SJSA1 (cell line): ENCODE measurements at places on chromosomes 11 and 22. TPM values are rescaled to one million over a fixed set of nuclear protein-coding genes. Genes with fewer than 3 reads are reported as not detected.
A peak's percentile ranks its signal among the peaks of the same experiment; 100 is the strongest.

SGSM1 gene
- not detected in 2 replicates for total RNA-seq

NAA40 gene
- total RNA-seq, result 21.4 and 39.9 TPM in 2 replicates

DNA sequence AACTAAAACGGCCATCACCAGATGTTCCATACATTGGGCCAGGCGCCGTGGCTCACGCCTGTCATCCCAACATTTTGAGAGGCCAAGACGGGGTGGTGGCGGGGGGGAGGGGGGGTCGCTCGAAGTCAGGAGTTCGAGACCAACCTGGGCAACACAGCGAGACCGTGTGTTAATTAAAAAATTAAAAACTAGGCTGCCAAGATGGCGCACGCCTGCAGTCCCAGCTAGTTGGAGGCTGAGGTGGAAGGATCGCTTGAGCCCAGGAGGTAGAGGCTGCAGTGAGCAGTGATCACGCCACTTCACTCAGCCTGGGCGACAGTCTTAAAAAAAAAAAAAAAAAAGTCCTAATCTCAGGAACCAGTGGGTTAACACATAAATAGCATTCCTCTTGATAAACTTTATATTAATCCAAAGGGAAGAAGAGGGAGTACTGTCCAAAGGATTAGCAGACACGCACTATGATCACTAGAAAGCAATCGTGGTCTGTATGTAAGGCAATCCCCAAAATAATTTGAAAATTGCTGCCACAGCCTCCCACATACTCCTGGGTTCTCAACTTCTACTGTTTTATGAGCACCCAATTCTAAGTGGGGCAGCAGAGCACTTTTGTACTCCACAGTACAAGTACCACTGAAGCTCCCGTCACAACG lies 604 bp downstream of the PUS3 start:
- no peak for DNase-seq

DNA sequence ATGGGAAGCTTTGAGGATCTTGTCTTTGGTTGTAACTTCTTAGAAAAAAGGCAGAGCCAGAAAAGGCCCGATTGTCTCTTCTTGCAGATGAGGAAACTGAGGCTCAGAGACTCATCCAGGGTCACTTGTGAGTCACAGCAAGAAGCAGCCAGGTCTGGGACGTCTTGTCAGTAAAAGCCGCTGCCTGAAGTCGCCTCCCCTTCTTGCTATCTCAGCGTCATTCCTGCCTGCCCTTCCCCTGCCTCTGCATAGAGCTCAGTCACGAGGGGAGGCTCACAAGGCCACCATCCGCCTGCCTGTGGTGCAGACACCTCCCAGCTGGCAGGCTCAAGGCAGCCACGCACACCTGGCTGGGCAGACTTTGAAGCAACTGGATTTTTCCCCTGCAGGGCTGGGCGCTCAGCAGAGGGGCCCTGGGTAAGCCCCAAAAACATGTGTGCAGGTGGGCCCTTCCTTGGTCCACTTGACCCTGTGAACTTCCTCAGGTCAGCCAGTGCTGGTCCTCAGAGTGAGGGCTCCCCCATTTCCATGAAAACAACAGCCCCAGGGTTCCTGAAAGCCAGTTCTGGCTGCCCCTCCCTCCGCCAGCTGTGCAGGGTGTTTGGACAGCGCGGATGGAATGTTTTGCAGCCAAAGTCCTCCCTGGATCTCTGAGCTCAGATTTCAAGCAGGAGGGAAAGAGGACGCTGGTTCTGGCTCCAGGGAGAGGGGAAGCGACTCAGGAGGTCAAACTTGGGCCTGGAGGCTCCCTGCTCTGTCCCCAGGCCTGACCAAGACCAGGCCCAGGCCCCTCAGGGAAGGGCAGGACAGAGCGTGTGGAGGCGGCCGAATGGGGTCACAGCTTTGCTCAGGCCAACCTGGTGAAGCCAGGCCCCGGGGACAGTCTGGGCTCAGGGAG lies 6.0 kb upstream of the RAB3IL1 start:
- DNase-seq, result no peak

OR10A2 gene
- not detected in 2 replicates for total RNA-seq

GRCh38 chr11:131808470-131808869 lies 438.1 kb downstream of the NTM start:
- DNase-seq, result no peak

DNA sequence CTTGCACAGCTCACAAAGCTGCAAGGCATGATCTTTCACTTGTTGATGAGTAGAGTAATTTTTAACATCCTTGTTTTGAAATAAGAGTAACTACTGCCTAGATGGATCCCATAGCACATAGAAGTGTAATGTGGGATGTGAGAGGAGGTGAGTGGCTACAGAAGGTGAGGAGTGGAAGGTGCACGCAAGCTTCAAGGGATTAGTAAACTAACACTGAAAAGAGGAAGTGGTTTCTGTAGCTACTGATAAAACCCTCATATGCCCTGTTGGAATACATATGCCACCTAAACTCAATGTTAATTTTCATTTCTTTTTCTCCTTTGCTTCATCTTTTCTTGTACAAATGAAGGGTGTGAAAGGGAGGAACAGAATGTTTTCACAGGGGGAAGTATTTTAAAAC lies 22.0 kb upstream of the CTSC start:
- no peak for DNase-seq

GRCh38 chr11:72079819-72080325 lies 470 bp downstream of the NUMA1 start:
- no peak for DNase-seq

FGF19 gene
- total RNA-seq, result 3.0 and 10.3 TPM in 2 replicates

NCR3LG1 gene
- total RNA-seq, result 0.13 and 1.4 TPM in 2 replicates

DNA sequence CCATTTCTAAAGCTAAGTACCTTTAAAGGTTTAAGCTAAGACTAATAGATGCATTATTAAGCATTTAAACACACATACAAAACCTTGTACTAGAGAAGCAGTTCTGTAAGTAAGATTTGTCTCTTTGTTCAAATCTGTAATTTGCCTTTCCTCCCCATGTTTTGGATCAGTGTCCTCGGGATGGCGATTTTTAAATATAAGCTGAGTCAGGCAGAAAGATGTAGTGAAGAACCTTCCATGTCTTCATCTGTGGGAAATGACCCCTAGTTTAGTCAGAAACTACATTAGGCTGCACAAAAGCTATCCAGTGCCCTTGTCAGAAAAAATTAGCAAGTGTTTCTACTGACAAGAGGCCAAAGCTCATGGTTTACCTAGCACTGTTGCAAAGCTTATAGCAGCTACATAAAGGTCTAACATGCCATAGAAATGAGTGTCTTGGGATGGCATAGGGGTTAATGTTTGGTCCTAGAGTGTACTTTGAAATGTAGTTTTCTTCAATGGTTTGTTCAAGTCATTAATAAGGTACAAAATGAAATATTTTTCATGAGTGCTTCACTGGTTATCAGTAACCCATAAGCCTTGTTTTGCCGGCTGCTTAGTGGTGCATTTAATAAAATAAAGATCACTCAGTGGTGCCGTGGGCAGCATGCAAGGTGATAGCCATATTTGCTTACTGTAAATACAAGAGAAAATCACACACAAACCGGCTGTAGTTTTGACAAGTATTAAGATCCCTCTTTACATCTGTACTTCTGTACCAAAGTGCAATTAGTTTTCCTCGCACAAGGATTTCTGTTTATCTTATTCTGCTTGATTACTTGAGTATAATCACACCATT lies 139.8 kb downstream of the ELP4 start:
- DNase-seq, result no peak

DNA sequence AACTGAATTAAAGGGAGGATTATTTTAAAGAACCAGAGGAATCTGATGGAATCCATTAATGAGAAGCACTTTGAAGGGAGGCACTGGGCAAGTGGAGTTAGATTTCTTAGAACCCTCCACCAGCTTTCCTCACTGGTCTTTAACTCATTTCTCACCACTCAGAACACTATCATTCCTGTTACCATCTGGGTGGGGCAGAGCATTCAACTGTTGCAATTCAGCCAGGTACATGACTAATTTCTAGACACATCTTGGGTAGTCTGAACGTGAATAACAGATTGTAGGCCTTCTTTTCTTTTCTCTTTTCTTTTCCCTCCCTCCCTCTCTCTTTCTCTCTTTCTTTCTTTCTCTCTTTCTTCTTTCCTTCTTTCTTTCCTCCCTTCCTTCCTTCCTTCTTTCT lies 15.5 kb upstream of the MMP1 start:
- no peak for DNase-seq

GRCh38 chr22:39388261-39389011 lies 11.1 kb upstream of the TAB1 start:
- peak; percentile 69 for DNase-seq

GRCh38 chr11:113519989-113520613 lies 44.9 kb upstream of the DRD2 start:
- no peak for DNase-seq

DNA sequence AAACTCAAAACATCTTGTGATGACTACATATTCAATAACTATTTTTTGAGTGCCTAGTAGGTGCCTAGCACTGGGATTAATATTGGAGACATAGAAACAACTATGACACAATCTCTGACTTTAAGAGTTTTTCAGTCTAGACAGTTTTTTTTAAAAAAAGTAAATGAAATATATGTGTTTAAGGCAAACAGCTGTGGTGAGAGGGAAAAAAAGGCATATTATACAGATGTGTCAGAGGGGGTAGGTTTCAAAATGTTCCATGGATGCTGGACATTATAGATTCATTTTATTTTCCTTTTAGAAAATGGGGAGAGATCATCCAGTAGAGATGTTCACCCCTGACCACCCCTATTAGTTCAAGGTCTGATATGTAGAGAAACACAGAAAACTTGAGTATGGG lies 90.8 kb downstream of the LUZP2 start:
- DNase-seq, result no peak

DNA sequence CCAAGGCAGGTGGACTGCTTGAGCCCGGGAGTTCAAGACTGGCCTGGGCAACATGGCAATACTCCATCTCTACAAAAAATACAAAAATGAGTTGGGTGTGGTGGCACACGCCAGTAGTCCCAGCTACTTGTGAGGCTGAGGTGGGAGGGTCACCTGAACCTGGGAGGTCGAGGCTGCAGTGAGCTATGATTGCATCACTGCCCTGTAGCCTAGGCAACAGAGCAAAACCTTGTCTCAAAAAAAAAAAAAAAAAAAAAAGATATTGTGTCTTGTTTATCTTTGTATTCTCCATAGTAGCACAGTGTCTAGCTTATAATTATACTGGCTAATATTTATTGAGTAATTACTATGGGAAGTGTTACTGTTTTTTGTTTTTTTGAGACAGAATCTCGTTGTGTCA lies 15.8 kb upstream of the GPHA2 start:
- no peak for DNase-seq

DNA sequence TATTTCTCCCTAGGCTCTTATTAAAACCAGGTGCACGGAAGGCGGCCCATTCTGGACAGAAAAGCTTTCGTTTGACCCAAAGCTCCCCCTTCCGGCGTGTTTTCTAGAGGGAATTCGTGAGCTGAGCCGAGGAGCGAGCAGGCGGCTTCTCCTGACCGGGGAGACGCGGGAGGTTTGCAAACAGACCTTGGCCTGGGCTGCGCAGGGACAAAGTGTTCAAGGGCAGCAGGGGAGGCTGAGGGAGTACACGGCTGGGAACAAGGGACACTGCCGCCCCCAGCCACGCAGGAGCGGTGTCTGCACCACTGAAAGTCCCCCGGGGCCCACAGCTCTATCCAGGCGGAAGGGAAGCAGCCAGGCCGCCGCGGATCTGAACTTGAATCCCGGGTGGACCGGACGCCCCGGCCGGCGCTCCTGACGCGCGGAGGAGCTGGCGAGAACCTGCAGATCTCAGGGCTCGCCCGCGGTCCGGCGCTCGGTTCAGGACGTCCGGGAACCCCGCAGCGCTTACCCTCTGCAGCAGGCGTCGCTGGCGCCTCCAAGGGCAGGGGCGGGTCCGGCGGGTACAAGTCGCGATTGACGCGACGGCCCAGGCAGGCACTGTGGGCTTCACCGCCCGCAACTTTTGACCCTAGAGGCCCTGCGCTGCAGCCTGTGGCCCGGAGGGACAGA lies 101.9 kb downstream of the WT1 start:
- no peak for DNase-seq

CALCA gene
- total RNA-seq, result not detected in 2 replicates

DNA sequence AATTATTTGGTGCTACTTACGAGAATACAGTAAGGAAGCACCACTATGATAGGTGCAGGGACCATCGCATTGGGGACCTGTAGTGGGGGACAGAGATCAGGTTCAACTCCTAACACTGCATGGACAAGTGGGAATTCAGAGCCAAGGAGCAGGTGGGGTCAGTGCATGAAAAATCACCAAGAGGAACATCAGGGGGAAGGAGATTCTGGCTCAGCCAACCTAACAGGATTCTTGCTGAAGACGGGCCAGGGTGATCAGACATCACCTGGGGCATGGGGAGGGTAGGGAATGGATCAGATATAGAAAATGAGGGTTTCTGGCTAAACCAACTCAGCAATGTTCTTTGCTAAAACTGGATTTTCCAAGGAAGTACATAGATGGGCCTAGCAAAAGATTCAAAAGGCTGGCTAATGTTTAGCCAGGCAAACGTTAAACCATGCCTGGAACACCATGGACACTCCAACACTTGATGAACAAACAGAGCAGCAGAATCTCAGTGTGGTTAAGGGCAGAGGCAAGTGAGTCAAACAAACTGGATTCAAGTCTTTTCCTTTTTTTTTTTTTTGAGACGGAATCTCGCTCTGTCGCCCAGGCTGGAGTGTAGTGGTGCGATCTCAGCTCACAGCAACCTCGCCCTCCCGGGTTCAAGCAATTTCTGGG lies 70.0 kb downstream of the MICAL3 start:
- no peak for DNase-seq
